Fibroblast of the aortic adventitia (primary cell): ENCODE measurements at places on chromosomes 5 and 9.

GRCh38 chr5:91168859-91169258 lies 214.3 kb downstream of the ARRDC3 start:
- DNase-seq, result no peak

- DNase-seq, result peak; percentile 37
These were observed 32.7 kb downstream of the FAM13B start for GRCh38 chr5:138000102-138000723.

GRCh38 chr9:86287013-86287412 lies 4.7 kb upstream of the ISCA1 start:
- DNase-seq, result peak; percentile 49

GRCh38 chr9:6565312-6565711 lies 80.2 kb downstream of the GLDC start:
- no peak for DNase-seq

- DNase-seq, result no peak
These were observed 57.7 kb downstream of the RETREG1 start for GRCh38 chr5:16558984-16559629.
